ENCODE measurements at places on chromosomes 1 and 21.

- no peak for DNase-seq
These were observed 577.0 kb downstream of the LMO4 start for GRCh38 chr1:87905651-87906050.

DNA sequence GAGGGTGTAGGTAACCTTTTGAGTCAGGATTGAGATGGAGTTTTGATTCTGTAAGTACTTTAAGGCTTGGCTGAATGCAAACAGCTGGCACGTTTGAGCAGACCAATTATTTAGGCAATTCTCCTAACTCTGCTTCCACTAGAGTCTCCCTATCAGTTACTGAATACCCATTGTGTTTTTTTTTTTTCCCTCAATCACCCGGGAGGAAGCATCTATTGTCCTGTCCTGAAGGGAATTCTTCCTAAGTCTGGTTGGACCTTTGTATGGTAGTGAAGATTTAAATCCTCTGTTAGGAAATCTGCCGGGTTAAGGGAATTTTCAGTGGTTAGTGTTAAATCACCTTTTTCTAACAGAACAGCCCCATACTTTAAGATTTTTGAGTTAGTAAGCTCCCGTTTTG, 571.2 kb upstream of the USP24 start:
- no peak for DNase-seq

GRCh38 chr1:18343581-18343980, 137.1 kb upstream of the KLHDC7A start:
- DNase-seq, result no peak

DNA sequence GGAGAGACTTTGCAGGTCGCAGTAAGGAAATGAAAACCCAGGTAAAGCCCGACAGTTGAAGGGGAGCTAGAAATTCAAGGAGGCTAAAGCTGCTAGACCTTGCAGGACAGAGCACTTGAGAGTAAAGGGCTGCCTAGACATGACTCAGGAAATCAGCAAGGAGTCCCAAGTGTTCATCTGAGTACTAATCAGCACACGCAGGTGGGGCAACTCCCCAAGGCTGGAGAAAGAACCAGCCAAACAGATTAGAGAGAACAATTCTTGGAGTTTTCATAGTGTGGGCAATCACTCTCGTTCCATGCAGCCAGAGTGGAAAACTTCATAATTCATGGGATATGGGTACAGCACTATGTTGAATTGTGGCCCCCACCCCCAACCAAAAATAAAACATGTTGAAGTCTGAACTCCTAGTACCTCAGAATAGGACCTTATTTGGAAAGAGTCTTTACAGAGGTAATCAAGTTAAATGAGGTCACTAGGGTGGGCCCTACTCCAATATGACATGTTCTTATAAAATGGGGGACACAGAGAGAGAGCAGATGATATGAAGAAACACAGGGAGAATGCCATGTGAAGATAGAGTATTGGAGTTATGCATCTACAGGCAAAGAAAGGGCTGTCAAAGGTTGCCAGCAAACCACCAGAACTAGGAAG, 28.0 kb downstream of the SYDE2 start:
- DNase-seq, result no peak

DNA sequence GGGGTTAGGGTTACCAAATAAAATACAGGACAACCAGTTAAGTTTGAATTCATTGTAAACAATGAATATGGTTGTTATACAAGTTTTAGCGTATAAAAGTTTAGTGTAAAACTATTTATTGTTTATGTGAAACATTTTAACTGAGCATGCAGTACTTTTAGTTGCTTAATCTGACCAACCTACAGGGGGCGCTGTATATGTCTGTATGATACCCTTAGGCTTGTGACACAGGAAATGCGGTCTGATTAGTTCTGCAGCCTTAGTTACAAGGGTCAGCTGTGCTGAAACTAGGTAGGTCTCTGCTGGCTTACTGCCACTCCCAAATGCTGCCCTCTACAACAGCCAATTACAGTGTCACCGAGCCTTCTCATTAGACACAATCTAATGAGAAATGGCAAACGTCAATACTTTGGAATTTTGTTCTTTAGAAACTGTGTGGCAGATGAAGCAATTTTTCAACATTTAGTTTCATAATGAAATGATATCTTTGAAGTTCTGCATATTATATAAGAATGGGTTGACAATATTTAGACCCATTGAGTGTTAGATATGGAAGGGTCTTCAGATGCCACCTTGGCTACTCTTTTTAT, 56.2 kb downstream of the NTNG1 start:
- no peak for DNase-seq

GRCh38 chr1:19360016-19360415, 47.9 kb downstream of the SLC66A1 start:
- no peak for DNase-seq

DNA sequence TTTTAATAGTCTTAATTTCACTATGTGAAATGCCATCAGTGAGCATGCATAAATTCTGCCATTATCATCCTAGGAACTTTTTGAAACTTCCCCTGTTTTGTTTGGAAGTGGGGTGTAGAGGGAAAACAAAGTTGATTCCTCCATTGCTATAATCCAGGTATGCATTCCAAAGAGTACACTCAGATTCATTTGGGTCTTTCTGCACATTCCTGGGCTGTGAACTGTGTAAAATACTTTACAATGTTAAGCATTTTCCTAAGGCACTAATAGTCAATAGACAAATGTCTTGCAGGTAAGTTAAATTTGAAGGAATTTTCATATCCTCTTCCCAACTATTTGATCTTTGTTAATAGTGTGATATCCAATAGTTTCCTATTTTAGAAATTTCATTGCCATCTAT, 36.2 kb downstream of the SGIP1 start:
- no peak for DNase-seq

DNA sequence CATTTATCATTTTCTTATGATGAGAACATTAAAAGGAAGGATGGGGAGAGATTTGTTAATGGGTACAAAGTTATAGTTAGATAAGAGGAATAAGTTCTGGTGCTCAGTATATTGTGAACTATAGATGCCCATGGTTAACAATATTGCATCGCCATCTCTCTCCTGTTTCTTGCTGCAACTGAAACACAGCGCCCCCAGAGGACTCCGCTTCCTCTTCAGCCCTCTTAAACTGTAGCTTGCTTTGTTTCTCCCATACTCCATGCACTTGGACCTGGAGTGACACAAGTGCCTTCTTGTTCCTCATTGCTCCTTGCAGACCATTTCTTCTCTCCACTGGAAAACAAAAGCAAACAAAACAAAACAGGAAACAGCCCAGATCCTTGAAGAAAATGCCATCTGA, 70.1 kb upstream of the NTPCR start:
- no peak for DNase-seq

DNA sequence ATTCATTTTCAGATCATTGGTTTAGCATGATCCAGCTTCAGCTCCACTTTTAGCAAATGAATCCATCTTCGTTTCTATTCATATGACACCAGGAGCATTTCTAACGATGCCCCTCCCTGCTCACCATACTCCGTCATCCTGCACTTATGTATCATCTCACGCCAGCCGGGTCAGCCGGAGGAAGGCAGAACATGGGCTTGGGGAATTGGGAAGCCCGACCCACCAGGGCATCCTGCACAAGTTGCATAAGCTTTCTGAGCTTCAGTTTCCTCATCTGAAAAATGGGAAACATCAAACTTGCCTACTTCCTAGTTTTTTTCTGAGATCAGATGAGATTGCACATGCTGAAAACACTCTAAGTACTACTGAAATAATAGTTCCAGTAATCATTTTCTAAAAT, 194.7 kb downstream of the AK5 start:
- no peak for DNase-seq

GRCh38 chr1:18482721-18483425, 2.1 kb downstream of the KLHDC7A start:
- no peak for DNase-seq

GRCh38 chr1:110555807-110556470, 37.0 kb upstream of the KCNA10 start:
- no peak for DNase-seq

- no peak for DNase-seq
These were observed 253.1 kb upstream of the ADGRL4 start for GRCh38 chr1:79259390-79260336.

GRCh38 chr1:205494115-205494514, 10.4 kb upstream of the CDK18 start:
- no peak for DNase-seq

- DNase-seq, result no peak
These were observed 37.9 kb downstream of the WNT4 start for GRCh38 chr1:22104865-22105437.

DNA sequence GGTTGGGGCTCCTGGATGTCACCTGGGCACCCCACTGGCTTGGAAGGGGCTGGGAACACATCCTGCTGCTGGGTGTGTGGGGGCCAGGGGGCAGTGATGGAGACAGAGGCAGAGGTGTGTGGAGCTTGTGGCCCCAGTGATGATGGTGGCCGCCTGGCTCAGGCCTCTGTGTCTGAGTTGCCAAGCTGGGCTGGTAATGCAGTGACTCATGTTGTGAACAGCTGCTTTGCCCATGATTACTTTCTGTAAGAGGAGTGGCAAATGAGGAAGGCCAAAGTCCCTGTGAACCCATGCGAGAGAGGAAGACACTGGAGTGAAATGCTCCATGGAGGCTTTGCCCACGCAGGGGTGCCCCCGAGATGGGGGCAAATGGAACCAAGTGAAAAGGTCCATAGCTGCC, 86.8 kb downstream of the KCNJ6 start:
- DNase-seq, result no peak

GRCh38 chr1:41412748-41413147, 51.5 kb downstream of the FOXO6 start:
- DNase-seq, result no peak

DNA sequence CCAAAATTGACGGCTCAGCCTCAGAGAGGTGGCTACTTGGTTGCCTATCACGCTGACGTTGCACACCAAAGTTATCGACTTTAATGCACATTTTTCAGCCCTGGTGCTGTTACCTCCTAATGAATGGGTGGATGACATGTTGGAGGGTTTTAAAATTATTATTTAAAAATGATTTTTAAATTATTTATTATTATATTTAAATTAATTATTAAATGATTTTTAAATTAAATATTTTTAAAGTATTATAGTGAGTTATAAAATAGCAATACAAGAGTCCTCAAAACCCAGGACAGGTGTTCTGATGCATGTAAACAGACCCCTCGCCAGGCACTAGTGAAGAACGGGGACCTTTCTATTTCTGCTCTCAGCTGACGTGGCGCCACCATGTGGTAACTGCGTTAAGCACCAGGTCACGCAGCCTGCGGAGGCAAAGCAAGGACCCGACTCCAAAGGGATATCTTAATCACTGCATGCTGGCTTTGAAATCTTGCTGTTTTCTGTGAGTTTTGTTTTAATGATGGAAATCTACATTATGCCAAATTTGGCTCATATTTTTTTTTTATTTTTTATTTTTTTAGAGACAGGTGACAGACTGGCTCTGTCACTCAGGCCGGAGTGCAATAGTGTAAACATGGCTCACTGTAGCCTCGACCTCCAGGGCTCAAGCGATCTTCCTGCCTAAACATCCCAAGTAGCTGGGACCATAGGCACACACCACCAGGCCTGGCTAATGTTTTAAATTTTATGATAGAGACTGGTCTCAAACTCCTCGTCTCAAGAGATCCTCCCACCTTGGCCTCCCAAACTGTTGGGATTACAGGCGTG, 22.6 kb downstream of the CASP9 start:
- peak; percentile 36 for DNase-seq

- no peak for DNase-seq
These were observed 617.8 kb downstream of the MRPL39 start for GRCh38 chr21:24989516-24989915.

DNA sequence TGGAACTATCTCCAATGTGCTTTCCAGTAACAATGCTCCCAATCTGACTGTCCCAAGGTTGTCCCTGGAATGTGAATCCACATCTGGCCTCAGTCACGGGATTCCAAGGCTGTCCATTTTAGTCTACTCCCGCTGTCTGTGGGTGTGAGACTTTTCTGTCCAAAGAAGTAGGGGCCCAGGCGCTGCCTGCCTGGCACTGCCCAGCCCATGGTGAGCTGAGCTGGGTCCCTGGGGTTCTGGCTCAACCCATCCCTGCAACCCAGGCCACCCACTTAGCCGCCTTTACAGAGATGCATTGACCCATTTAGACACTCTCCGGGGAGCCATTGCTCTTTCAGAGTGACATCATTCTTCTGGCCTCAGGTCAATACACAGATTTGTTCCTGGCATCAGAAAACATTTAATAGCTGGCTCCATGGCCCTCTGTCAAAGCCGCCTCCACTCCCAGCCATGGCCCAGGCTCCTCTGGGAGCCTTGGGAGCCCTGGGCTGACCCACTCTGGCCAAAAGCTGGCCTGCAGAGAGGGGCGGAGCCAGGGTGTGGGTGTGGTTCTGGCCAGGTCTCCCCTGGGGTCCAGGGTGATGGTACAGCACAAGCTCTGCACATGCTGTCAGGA, 47.2 kb upstream of the PAX7 start:
- no peak for DNase-seq

DNA sequence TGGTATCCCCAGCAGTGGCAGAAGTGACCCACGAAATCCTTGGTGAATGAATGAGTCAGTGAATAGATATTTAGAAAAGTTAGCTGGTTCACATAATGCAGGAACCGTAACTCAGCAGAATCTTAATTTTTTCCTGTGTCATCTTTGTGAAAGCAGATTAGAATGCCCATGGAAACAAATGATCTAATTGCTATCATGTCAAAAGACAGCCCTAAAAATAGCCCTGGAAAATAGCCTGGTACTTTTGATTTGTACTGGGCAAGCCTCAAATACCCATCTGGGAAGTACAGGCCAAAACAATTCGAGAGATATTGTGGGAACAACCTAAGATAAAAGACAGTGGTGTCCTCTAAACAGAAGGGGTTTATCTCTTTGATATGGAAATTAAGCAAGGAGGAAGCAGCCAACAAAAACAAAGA, 21.1 kb downstream of the FYB2 start:
- DNase-seq, result no peak

GRCh38 chr1:162682013-162682419, 49.8 kb downstream of the DDR2 start:
- no peak for DNase-seq

DNA sequence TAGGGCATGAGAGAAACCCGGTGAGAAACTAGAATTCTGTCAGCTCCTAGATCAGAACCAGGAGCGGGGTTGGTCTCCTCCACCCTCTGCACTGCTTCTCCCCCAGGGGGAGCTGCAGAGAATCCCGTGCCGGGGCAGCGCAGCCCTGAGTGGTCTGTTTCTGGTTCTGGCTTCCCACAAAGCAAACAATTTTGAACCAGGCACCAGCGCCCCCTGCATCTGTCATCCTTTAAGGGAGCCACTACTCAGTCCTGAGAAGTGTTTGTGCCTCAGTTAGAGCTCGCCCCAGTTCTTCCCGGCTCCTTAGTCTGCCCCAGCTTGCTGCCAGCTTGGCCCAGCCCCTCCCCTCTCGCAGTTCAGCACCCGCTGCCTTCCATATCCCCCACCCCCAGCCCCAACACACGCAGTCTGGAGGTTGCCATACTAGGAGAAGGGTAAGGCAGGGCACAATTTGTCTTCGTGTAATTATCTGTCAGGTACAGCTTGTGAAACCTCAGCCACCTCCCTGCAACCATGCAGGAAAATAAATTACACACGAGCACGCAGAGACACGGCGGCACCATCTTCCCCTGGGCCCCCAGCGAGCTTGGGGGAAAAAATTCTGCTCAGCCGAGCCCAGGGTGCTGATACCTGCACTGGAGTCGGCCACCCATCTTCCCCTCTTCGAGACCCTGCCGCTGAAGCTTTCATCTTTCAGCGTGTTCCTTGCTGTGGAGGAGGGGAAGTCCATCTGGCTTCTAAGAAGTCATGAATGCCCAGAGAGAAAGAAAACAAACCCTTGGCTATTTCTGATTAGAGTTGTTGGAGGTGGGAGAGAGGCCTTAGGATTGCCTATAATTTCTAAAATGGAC, 62.6 kb upstream of the CD1D start:
- DNase-seq, result peak; percentile 11

GRCh38 chr1:223811634-223812101, 34.1 kb downstream of the TP53BP2 start:
- no peak for DNase-seq
